HS-5 (cell line): ENCODE measurements at places on chromosomes 12 and 14.

DNA sequence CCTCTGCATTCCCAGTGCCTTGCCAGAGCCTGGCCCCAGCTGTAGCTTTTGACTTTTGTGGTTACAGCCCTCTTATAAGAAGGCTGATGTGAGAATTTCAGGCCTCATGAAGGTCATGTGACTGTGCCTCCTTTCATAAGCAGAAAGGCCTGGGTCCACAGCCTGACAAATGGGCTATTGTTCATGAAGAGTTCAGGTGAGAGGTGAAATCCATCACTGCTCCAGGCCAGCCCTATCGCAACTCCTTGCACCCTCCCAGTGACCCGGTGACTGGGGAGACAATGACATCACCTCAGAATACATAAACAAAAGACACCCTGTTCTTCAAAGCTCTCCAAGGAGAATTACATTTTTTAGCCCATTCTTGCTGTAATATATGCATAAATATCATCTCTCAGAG, 321.5 kb downstream of the PCNX1 start:
- no peak for DNase-seq

GRCh38 chr12:52213564-52214420, 19.3 kb upstream of the KRT7 start:
- DNase-seq = no peak

- no peak for DNase-seq
These were observed 212.9 kb upstream of the CRY1 start for GRCh38 chr12:107306141-107306659.

DNA sequence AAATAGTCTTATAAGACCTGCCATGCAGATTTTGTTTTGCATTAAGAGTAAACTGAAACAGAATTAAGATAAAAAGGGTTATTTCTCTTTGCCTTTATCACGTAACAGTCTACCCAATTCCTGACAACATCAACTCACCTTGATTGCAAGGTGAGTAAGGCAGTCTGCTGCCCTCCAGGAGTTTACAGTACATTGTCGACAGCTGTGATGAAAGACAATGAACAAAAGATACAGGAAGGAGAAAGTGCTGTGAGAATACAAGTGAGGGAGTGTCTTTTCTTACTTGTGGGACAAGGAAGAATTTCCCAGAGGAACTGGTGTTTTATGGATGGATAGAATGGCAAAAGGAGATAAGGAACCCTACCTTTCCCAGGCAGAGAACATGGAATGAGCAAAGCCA, 101.0 kb downstream of the RTN1 start:
- no peak for DNase-seq

DNA sequence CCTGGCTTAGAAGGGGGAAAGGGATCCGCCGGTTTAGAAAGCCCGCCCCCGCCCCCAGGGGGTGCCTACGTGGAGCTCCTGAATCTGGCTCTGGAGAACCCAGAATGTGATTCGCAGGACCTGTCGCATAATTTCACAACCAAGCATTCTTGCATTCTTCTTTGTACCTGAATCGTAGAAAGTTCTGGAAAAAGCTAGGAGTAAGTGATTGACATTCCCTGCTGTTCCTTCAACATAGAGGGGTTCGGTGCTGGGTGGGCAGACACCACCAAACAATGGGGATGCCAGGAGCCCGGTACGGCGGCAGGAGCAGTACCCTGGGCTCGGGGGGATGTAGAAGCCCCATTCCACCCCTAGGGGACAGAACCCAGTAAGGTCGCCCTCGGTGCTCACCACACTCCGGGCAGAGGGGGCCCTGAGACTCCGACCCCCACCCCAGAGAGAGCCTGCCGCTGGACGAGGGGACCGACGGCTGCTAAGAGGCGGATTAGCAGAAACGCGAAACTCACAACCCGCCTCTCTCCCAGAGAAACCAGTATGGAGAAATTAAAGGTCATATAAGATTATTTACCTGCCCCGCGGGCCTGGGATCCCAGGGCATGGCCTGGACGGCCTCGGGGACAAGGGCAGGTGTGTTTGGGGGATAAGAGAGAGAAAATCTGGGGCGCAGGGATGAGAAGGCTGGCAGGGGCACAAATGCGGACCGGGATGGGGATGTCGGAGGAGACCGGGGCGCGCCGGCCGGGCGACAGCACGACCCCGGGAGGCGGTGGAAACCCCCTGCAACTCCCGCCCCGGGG, 520 bp downstream of the CSRP2 start:
- DNase-seq = no peak

- no peak for DNase-seq
These were observed 74.3 kb upstream of the ST8SIA1 start for GRCh38 chr12:22408610-22409376.

GRCh38 chr12:113831016-113831415, 135.1 kb downstream of the RBM19 start:
- DNase-seq = peak; percentile 6

GRCh38 chr12:100796621-100797020, 2.0 kb downstream of the ANO4 start:
- DNase-seq = no peak

DNA sequence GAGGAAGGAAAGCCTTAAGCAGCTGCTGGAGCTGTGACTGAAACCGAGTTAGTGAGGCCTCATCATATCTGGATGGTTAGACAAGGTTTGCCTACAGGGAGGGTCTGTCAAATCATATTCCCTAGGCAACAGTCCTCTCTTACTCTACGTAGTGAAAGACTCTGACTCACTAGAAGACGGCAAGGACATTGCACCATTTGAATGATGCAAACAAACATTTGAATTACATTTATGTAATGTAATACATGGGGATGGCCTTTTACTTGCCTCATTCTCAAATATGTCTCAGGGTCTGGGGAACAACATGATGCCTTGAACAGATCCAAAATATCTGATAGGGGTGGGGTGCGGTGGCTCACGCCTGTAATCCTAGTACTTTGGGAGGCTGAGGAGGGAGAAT, 29.8 kb upstream of the STRAP start:
- no peak for DNase-seq

GRCh38 chr14:67883717-67884116, 64.1 kb downstream of the RAD51B start:
- DNase-seq = no peak

GRCh38 chr14:77026930-77027537, 1.5 kb downstream of the IRF2BPL start:
- DNase-seq = no peak

GRCh38 chr12:18345021-18345735, 83.9 kb downstream of the PIK3C2G start:
- no peak for DNase-seq

DNA sequence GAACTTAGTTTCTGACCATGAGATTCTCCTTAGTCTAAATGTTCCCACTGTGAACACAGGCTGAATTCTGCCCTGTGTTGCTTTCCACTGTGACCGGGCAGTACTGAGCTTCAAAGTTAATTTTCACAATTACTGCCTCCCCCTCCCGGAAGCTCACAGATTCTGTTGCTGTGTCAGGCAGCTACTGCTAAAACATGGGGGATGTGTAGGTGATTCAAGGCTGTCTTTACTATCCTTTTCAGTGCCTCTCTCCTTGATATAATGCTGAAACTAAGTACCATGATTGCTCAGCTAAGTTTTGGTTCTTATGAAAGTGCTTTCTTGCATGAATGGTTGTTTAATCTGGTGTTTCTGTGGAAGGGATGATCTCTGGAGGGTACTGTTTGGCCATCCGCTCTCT, 428.3 kb upstream of the NOVA1 start:
- DNase-seq = no peak

DNA sequence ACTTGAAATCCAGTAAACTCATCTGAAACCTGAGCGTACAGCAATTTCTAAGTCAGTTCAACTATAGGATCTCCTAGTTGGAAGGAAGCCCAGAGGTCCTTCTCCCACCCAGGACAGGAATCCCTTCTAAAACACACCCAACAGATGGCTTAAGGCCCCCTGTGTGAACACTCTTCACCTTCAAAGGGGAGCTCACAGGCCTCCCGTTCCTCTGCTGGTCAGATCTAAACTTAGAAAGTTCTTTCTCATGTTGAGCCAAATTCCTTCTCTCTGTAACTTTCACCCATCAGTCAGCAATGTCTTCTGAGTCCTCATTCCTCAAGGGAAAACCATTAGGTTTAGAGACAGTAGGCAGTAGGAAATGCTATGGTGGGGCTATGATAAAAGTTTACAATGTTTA, 355.2 kb downstream of the PCNX1 start:
- DNase-seq = no peak

DNA sequence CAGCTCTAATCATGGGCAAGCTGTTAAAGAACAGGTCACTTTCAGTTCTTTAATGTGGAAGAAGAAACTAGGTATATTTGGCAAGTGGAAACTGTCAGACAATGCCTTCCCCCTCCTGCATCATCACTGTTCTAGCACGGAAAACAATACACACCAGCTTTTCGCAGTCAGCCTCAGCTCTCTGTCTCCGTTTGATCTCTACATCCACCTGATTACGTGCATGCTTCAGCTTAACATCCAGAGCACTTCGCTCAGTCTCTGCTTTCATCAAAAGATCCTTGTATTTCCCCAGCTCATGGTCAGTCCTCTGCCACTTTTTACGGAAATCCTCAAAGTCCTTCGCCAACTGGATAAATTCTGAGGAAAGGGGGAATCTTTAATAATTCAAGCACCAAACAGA, 19.0 kb downstream of the RACGAP1 start:
- DNase-seq = no peak

DNA sequence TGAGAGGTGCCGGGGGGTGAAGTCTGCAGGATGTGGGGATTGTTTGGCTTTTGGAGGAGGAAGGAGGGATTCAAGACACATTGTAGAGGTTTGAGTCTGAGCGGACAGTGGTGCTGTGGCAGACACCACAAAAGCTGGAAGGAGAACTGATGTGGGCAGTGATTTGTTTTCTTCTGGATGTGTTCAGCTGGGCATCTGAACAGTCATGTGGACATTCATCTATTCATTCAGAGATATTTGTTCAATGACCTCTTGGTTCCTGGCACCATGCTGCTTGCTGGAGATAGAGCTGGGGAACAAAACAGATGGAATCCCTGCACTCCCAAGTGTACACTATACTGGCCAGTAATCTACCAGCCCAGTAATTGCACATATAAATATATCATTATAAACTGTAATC, 64.0 kb downstream of the PTPN11 start:
- no peak for DNase-seq
